ENCODE measurements at places on chromosomes 16 and 17. TPM values are rescaled to one million over a fixed set of nuclear protein-coding genes. Genes with fewer than 3 reads are reported as not detected.

SLC6A2 gene
- polyA plus RNA-seq = 0.25 TPM

CRHR1 gene
- 0.32 TPM for polyA plus RNA-seq

PIK3R6 gene
- polyA plus RNA-seq = 2.1 TPM

PABPN1L gene
- 0.34 TPM for polyA plus RNA-seq

SOX15 gene
- 5.2 TPM for polyA plus RNA-seq

SGCA gene
- polyA plus RNA-seq = 5.4 TPM

TMEM100 gene
- polyA plus RNA-seq = 6.0 TPM

HS3ST3A1 gene
- polyA plus RNA-seq = 0.43 TPM

TMC5 gene
- 0.09 TPM for polyA plus RNA-seq

DHRS7C gene
- 0.07 TPM for polyA plus RNA-seq

HEXD gene
- 186 TPM for polyA plus RNA-seq

CBFA2T3 gene
- 19.1 TPM for polyA plus RNA-seq

NME3 gene
- 163 TPM for polyA plus RNA-seq

PDPK1 gene
- 14.1 TPM for polyA plus RNA-seq

NUTF2 gene
- polyA plus RNA-seq = 106 TPM

SLC35G6 gene
- 0.09 TPM for polyA plus RNA-seq

KCNG4 gene
- not detected for polyA plus RNA-seq

SLC16A11 gene
- 7.4 TPM for polyA plus RNA-seq

ERBB2 gene
- 14.3 TPM for polyA plus RNA-seq

ZNF785 gene
- polyA plus RNA-seq = 7.8 TPM

PRAC1 gene
- polyA plus RNA-seq = 0.91 TPM

TUBG1 gene
- 11.4 TPM for polyA plus RNA-seq

ZNF629 gene
- 4.6 TPM for polyA plus RNA-seq

BIRC5 gene
- polyA plus RNA-seq = 6.8 TPM

RNF112 gene
- 0.98 TPM for polyA plus RNA-seq

EPN2 gene
- 8.5 TPM for polyA plus RNA-seq

MRPL45 gene
- 28.4 TPM for polyA plus RNA-seq

USP31 gene
- 3.7 TPM for polyA plus RNA-seq

CA10 gene
- polyA plus RNA-seq = 0.25 TPM

TMC6 gene
- polyA plus RNA-seq = 174 TPM

HSD3B7 gene
- polyA plus RNA-seq = 8.4 TPM

GNG13 gene
- polyA plus RNA-seq = 0.55 TPM

GP1BA gene
- 0.09 TPM for polyA plus RNA-seq

CCDC154 gene
- polyA plus RNA-seq = 14.0 TPM

TSPAN10 gene
- 1.8 TPM for polyA plus RNA-seq

FZD2 gene
- polyA plus RNA-seq = 1.7 TPM

CCL1 gene
- polyA plus RNA-seq = 6.2 TPM

MYH2 gene
- 0.18 TPM for polyA plus RNA-seq

SLFN14 gene
- polyA plus RNA-seq = 0.02 TPM

CENPT gene
- 101 TPM for polyA plus RNA-seq

ZNF778 gene
- polyA plus RNA-seq = 2.4 TPM

CX3CL1 gene
- polyA plus RNA-seq = 7.2 TPM

CIBAR2 gene
- polyA plus RNA-seq = 0.46 TPM
